ENCODE measurements at places on chromosomes 16 and 17. TPM values are rescaled to one million over a fixed set of nuclear protein-coding genes. Genes with fewer than 3 reads are reported as not detected.

Gene WWP2
- 12.7 TPM for total RNA-seq

Gene KRT40
- not detected for total RNA-seq

Gene RAPGEFL1
- 0.28 TPM for total RNA-seq

GRCh38 chr17:62995377-62995885 lies 29.4 kb downstream of the TANC2 start:
- no peaks in the 10 kb centered on the region for H3K36me3 ChIP-seq
- peak; percentile 43 for DNase-seq
- H3K4me3 ChIP-seq = no peak overlapping the region
- no peak overlapping the region for H3K27ac ChIP-seq
- H3K4me1 ChIP-seq = no peaks in the 10 kb centered on the region

DNA sequence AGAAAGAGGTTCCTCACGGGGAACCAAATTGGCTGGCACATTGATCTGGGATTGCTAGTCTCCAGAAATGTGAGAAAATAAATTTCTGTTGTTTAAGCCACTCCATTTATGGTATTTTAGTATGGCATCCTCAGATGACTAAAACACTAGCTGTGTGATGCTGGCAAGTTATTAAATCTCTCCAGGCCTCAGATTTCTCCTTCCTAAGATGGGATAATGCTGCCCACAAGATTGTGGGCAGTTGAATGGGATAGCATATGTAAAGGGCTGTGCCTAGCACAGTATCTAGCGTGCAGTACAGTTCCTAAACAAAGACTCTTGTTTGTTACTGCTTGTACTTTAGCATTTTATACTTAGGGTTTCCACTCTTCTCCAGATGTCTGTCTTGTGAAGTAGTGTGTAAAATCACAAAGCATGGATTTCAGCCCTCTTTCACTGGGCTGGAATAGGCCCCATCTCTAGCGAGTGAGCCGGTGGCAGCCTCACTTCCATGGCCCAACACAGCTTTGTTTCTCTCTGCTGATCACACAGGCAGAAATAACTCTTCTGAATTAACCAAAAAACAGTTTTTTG lies 38.2 kb upstream of the PHAF1 start:
- H3K27ac ChIP-seq = no peak overlapping the region
- H3K4me1 ChIP-seq = peaks cover 2% of the 10 kb centered on the region
- no peak overlapping the region for H3K4me3 ChIP-seq
- no peaks in the 10 kb centered on the region for H3K27me3 ChIP-seq
- H3K36me3 ChIP-seq = peaks cover 21% of the 10 kb centered on the region
- DNase-seq = no peak

GRCh38 chr17:66663041-66663606 lies 171.8 kb upstream of the CACNG5 start:
- no peak for DNase-seq
- H3K36me3 ChIP-seq = peaks cover 6% of the 10 kb centered on the region
- no peaks in the 10 kb centered on the region for H3K4me1 ChIP-seq
- no peak overlapping the region for H3K27ac ChIP-seq

GRCh38 chr16:85420501-85421337 lies 192.4 kb upstream of the GSE1 start:
- DNase-seq = peak; percentile 20
- H3K27me3 ChIP-seq = no peaks in the 10 kb centered on the region
- no peak overlapping the region for H3K4me3 ChIP-seq
- H3K36me3 ChIP-seq = no peaks in the 10 kb centered on the region
- no peaks in the 10 kb centered on the region for H3K4me1 ChIP-seq

DNA sequence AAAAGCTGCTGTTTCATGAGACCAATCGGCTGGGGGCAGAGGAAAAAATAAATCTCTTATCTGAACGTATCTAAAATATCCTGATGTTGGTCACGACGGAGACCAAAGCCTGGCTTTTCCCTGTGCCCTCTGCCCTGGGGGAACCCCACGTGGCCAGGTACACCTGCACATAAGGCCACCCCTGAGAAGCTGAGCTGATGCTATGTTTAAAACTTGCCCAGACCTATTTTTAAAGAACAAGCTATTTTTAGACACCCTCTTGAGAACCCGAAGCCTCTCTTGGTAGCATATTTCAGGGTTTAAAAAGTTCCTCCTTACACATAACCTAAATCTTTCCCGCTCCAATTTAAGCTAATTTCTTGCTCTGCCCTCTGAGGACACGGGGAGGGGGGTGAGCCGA lies 210.4 kb downstream of the GSG1L start:
- H3K36me3 ChIP-seq = no peaks in the 10 kb centered on the region
- H3K27me3 ChIP-seq = peaks cover 24% of the 10 kb centered on the region
- H3K4me3 ChIP-seq = no peak overlapping the region
- no peaks in the 10 kb centered on the region for H3K4me1 ChIP-seq
- DNase-seq = no peak

DNA sequence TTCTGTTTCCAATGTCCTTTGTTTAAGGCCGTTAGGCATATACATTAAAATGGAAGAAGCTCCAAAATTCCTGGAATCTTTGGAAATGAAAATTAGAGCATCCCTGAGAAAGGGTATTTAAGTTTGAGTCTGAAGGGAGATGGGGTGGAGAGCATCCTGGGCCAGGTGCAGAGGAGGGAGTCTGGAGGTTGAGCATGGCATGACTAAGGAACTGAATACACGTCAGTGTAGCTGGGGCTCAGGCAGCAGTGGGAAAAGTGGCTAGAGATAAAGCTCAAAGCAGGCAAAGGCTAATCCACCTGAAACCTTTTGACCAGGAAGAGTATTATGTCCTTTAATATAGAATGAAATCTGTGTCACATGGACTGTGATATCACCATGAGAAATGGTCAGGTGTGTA lies 669.0 kb upstream of the RBFOX1 start:
- H3K4me1 ChIP-seq = no peaks in the 10 kb centered on the region
- no peak overlapping the region for H3K4me3 ChIP-seq
- no peak for DNase-seq
- H3K36me3 ChIP-seq = no peaks in the 10 kb centered on the region

DNA sequence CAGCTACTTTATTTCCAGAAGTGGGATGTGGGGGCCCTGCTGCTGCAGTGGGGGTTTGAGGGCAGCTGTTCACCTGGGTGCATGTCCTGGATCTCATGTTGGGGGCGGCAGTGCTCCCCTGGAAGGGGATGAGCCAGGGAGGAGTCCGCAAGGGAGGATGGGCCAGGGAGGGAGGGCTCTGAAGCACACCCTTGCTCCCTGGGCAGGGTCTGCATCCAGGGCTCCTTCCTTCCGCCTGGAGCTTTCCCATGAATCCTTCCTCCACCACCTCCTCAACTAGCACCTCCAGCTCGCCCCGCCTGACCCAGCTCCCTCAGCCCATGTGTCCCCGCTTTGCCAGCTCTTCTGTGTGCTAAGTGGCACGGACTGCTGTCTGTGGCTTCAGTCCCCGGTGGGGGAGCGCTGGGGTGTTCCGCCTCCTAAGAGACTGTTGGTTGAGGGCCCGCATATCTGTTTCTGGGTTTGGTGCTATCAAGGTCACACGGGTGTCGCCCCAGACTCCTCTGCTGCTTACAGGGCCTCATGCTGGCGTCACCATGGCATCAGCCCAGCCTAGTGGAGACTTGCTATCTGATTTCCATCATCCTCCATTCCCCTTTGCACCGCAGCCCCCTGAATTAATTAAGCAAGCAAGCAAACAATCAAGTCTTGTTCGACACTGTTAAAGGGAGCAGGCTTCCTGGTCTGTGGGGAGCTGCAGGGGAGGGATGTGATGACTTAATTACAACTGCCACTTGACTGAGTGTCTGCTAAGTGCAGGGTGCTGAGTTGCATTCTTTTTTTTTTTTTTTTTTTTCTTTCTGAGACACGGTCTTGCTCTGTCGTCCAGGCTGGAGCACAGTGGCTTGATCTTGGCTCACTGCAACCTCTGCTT lies 71.8 kb downstream of the PRKCA start:
- no peaks in the 10 kb centered on the region for H3K27me3 ChIP-seq
- H3K4me1 ChIP-seq = peaks cover 16% of the 10 kb centered on the region
- no peak overlapping the region for H3K27ac ChIP-seq
- H3K4me3 ChIP-seq = no peak overlapping the region
- no peaks in the 10 kb centered on the region for H3K36me3 ChIP-seq

DNA sequence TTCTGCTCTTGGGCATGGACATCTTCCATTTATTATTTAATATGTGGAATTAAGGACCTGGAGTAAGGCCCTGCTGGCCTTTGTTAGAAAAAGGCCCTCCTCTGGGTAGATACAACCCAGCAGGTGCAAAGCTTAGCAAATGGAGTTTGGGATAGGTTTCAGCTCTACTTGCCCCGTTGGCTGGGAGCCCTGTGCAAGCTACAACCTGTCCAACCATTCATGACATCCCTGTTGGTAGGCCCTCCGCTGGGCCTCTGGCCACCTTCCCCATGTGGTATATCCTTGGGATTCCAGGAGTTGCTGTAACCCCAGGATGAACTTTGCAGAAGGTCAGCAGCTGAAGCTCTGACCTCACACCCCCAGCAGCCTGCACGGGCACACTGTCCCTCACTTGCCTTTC lies 6.4 kb downstream of the NGFR start:
- H3K36me3 ChIP-seq = no peaks in the 10 kb centered on the region
- peaks cover 4% of the 10 kb centered on the region for H3K4me1 ChIP-seq
- no peak for DNase-seq
- no peak overlapping the region for H3K4me3 ChIP-seq
- H3K27me3 ChIP-seq = peaks cover 84% of the 10 kb centered on the region

DNA sequence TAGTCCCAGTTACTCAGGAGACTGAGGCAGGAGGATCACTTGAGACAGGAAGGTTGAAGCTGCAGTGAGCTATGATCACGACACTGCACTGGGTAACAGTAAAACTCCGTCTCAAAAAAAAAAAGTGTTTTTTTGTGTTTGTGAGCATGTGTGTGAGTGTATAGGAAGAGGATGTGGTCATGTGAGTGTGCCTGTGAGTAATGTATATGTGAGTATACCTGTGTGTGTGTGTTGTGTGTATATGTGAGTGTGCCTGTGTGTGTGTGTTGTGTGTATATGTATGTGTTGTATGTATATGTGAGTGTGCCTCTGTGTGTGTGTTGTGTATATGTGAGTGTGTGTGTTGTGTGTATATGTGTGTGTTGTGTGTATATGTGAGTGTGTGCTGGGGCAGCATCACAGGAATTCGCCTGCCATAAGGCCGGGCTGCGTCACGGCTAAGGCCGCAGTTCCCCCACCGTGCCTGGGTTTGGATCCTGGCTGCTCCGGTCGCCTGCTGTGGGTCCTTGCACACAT lies 21.4 kb upstream of the NPTX1 start:
- DNase-seq = no peak
- H3K4me1 ChIP-seq = peaks cover 13% of the 10 kb centered on the region
- H3K36me3 ChIP-seq = no peaks in the 10 kb centered on the region
- no peak overlapping the region for H3K4me3 ChIP-seq
- no peak overlapping the region for H3K27ac ChIP-seq

- no peak overlapping the region for H3K27ac ChIP-seq
- no peak overlapping the region for H3K4me3 ChIP-seq
- H3K4me1 ChIP-seq = peaks cover 20% of the 10 kb centered on the region
- DNase-seq = no peak
- H3K27me3 ChIP-seq = no peaks in the 10 kb centered on the region
These were observed 14.5 kb upstream of the PITPNM3 start for GRCh38 chr17:6570731-6571451.

- no peak overlapping the region for H3K27ac ChIP-seq
- H3K4me1 ChIP-seq = no peaks in the 10 kb centered on the region
- no peak for DNase-seq
- peaks cover 8% of the 10 kb centered on the region for H3K36me3 ChIP-seq
- H3K27me3 ChIP-seq = no peaks in the 10 kb centered on the region
These were observed 5.6 kb downstream of the CMTR2 start for GRCh38 chr16:71283612-71284011.

GRCh38 chr17:74971842-74972106 lies 785 bp downstream of the HID1 start:
- peaks cover 47% of the 10 kb centered on the region for H3K27me3 ChIP-seq
- 0 out of 2 replicates have a peak, but pooled peaks cover 2% of the 10 kb centered on the region for H3K4me1 ChIP-seq
- H3K27ac ChIP-seq = no peak overlapping the region
- 0 out of 2 replicates have a peak overlapping the region, but pooled peaks have one; percentile 12 for H3K4me3 ChIP-seq

DNA sequence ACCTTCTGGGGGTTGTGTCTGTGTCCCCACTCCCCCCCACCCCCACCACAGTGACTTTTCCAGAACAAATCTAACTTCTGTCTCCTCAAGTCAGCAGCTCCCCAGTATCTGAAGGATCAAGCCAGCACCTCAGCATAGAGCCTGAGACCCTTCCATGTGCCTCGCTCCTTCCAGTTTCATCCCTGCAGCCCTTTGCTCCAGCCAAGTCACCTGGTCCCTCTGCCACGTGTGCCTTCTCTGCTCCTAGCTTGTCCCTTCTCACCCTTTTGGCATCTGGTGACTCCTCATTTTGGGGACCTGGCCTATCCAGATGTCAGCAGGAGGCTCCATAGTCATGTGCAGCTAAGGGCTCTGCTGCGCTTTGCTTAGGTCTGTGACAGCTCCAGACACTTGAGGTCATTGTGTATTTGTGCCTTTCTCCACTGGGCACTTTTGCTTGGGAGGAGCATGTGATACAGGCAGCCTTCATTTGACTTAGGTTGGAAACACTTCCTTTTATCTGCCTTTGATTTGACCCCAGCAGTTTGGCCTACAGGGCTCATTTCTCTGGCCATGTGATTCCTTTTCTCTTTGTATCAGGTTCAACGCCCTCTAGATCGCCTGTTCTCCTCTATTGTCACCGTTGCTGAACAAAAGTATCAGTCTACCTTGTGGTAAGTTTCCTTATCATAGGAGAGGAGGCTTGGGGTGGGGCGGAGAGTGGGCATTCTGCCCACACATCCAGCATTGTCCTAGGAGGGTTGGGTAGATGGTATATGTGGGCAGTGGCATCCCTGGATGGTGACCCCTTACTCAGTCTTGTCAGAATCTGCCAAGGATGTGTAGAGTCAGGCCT lies 7.1 kb upstream of the NFATC3 start:
- peaks cover 11% of the 10 kb centered on the region for H3K4me1 ChIP-seq
- DNase-seq = no peak
- H3K27me3 ChIP-seq = no peaks in the 10 kb centered on the region
- peaks cover 38% of the 10 kb centered on the region for H3K36me3 ChIP-seq
- H3K27ac ChIP-seq = no peak overlapping the region

- H3K4me1 ChIP-seq = peaks cover 6% of the 10 kb centered on the region
- no peak overlapping the region for H3K27ac ChIP-seq
- peaks cover 52% of the 10 kb centered on the region for H3K36me3 ChIP-seq
- DNase-seq = no peak
These were observed 3.7 kb upstream of the UNC13D start for GRCh38 chr17:75847614-75848522.

DNA sequence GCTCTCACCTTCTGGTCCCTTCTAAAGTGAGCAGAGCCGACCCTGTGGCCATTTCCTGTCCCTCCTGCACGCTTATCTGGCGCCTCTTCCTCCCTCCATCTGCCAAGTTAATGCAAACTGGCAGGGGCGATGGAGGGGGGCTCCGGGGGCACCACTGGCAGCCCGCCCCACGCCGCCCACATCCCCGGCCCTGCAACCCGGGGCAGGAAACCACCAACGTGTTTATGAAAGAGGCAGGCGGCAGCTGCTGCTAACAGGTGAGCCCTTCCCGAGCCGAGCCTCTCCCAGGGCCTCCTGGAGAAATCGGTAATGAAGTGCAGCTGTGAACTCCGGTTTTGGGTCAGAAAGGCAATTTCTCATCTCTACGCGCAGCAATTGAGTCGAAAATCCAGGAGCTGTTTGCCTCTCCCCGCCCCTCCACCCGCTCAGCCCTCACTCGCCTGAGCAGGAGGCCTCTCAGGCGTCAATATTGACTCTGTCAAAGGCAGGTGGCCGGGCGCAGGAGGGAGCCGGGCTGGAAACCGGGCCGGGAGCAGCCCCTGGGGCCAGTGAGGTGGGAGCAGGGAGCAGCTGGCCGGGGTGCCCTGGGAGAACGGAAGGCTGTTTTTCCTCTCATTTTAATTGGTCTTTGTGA lies 164.4 kb upstream of the GSE1 start:
- H3K27ac ChIP-seq = no peak overlapping the region
- DNase-seq = no peak
- H3K27me3 ChIP-seq = no peaks in the 10 kb centered on the region
- H3K36me3 ChIP-seq = no peaks in the 10 kb centered on the region
